Suppressor macrophage (primary cell): ENCODE measurements at places on chromosomes 7 and 10.

DNA sequence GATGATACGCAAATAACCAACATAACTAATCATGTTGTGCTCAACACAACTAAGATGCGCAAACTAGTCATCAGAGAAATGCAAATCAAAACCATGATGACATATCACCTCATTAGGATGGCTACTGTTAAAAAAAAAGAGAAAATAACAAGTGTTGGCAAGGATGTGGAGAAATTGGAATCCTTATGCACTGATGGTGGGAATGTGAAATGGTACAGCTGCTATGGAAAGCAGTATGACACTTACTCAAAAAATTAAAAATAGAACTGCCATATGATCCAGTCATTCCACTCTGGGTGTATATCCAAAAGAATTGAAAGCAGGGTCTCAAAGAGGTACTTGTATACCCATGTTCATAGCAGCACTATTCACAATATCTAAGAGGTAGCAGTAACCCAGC, 42.9 kb downstream of the SLIT1 start:
- no peak for DNase-seq

DNA sequence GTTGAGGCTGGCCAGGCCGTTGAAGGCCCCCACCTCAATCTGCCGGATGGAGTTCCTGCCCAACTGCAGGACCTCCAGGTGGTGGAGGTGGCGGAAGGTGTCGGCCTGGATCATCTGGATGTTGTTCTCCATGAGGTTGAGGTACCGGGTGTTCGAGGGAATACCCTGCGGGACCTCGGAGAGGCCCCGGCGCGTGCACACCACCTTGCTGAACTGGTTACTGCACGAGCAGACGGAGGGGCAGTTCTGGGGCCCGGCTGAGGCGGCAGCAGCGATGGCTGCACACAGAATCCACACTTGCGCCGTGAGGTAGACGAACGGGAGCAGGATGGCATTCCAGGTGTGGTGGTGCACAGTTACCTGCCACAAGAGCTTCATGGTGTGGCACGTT, 979 bp downstream of the LRRC4 start:
- DNase-seq = no peak

DNA sequence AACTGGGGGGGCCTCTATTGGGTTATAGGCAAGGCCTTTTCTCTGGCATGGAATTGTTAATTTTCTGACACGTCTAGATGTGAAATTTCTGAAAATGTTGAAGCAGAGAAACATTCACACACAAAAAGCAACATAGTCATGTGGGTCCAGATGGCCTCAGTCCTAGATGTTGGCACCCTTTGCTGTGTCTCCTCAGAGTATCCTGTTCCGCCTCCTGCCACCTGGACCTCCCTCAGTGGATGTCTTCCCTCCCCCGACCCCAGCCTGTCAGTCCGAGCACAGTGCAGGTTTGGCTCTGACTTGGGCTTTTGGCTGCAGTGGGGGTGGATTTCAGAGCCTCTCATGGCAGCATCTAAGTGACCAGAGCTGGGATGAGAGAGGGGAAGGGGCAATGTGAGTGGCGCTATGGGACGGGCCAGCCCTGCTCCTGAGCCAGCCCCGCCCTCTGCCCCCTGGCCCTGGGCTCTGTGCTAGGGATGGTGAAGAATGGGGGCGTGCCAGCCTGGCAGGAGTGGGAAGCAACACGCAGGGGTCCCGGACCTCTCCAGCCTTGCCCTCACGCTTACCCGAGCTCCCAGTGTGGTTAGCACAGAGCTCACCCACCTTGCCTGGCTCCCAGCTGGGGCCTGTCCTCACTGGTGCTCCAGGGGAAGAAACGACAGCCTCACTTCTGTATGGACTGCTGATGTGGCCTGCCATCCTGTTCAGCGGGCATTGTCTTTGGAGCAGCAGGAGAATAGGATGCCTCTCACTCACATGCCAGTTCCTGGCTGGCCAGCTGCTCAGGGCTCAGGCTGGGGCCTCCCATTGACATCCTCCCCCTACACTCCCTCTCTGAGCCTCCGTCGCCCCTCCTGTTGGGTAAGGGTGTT, 6.2 kb downstream of the ATP6V0E2 start:
- DNase-seq = no peak

DNA sequence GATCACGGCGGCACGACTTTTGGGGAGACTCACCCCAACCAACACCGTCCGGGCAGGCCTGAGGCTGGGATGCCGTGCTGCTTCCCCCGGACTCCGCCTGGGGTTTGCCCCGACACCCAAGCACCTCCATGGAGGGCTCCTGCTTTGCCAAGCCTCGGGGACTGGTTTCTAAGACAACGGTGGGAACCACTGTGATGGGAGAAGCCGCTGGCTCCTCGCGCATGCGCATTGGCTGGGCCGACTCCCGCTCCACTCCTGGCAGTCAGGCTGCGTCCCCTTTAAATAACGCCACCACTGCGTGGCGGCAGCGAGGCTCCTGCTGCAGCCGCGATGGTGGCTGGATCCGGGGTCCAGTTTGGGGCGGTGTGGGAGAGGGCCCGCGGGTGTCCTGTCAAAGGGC, 201.0 kb downstream of the ZNF716 start:
- no peak for DNase-seq

GRCh38 chr7:125636320-125636962, 706.8 kb upstream of the POT1 start:
- DNase-seq = no peak

GRCh38 chr10:27713941-27714340, 31.7 kb downstream of the MKX start:
- DNase-seq = no peak

GRCh38 chr7:34184466-34184865, 279.1 kb downstream of the BMPER start:
- DNase-seq = no peak

GRCh38 chr7:147968046-147968610, 622.4 kb upstream of the C7orf33 start:
- DNase-seq = no peak

DNA sequence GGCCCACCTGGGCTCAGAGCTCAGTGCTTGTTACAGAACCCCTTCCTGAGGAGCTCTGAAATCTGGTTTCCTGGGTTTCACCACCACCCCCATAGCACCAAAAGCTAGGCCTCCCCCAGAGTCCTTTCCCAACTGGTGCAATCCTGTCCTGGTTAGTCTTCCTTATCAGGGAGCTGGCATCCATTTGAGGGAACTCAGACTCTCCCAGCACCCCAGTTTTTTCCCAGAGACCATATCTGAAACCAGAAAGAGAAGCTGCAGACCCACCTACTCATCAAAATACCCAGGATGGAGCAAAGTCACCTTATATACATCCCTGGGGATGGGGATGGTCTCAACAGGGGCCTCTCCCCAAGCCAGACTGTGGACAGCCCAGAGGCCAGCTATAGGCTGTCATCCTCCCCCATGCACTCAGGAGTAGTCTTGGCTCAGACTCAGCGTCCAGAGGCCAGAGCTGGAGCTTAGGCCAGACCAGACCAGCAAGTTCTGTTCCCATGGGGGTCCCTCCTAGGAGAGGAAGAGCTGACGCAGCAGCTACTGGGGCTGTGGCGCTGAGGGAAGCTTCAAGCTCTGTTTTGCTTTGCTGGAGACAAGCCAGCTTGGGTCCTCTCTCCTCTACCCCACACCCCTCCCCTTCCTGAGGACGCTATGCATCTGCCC, 3.0 kb downstream of the TBATA start:
- no peak for DNase-seq

- peak; percentile 37 for DNase-seq
These were observed 194.0 kb upstream of the PRPS1L1 start for GRCh38 chr7:18221377-18222293.

DNA sequence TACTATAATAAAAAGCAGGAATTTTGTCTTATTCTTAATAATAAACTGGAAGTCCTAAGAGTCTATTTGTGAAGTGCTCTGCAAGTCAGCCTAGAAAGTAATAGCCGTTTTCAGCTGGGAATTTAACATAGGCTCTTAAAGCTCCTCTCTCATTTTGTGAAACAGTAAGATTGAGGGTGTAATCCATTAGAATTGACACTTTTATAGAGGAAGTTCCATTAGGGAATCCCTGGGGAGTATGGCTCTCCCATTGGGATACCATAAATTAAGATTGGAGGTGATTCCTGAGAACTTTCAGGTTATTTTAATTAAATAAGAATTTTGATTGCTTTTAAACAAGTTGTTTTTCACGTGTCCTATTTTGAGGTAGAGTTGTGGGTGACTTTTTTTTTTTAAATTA, 68.0 kb downstream of the EXOC4 start:
- no peak for DNase-seq

GRCh38 chr7:134742688-134743350, 36.6 kb upstream of the CALD1 start:
- no peak for DNase-seq

DNA sequence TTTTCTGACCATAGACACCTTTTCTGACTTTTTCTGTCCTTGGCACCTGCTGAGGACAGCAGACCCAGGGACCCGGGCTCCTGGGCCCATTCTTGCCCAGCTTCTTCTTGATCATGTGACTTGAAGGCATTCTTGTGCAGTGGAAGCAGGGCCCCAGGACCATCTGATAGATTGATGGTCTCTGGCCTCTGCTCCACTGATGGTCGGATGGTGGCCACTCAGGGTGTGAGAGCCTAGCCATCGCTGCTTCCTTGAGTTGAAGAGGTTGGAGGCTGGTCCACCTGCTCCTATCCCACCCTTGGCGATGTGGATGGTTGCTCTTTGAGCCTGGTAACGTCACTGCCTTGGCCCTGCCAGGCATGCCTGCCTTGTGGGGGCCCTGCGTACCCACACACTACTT, 37.8 kb upstream of the ZNF716 start:
- no peak for DNase-seq

GRCh38 chr10:99693933-99694583, 34.7 kb downstream of the ENTPD7 start:
- no peak for DNase-seq

DNA sequence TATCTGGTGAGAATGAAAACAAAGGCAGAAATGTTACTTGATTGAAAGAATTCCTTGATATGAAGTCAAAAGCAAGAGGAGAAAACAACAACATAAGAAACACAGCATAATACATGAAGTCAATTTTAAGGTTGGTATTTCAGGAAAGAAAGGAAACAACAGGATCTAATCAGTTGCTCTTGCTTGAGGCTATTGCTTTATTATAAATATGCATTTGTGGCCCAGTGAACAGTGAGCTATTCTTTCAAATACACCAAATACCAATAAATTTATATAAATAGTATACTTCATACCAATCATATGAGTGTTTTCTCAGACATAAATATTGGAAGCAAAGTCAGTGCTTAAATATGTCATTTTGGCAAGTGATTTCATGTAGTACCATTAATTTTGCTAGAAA, 806.6 kb downstream of the NXPH1 start:
- DNase-seq = no peak
